Memory B cell (primary cell): ENCODE measurements at places on chromosomes 6 and 20.

- peak; percentile 23 for DNase-seq
These were observed 45.2 kb upstream of the TFAP2A start for GRCh38 chr6:10460096-10460495.

DNA sequence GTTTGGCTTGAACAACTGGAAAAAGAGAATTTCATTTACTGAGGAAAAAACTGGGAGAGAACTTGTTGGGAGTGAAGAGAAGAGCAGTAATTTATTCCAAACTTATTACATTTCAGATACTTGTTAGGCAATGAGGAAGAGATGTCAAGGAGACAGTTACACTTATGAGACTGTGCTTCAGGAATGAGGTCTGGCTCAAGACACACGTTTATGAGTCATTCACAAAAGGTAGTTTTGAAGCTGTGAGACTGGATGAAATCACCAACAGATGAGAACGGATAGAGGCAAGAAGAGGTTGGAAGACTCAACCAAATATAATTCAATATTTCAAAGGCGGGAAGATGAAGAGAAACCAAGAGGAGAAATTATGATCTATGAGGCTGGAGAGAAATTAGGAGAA lies 70.6 kb upstream of the DEFB112 start:
- no peak for DNase-seq

- no peak for DNase-seq
These were observed 252.0 kb downstream of the KIF16B start for GRCh38 chr20:16321291-16321690.

GRCh38 chr6:107676042-107676441 lies 148.1 kb downstream of the SCML4 start:
- DNase-seq = no peak

DNA sequence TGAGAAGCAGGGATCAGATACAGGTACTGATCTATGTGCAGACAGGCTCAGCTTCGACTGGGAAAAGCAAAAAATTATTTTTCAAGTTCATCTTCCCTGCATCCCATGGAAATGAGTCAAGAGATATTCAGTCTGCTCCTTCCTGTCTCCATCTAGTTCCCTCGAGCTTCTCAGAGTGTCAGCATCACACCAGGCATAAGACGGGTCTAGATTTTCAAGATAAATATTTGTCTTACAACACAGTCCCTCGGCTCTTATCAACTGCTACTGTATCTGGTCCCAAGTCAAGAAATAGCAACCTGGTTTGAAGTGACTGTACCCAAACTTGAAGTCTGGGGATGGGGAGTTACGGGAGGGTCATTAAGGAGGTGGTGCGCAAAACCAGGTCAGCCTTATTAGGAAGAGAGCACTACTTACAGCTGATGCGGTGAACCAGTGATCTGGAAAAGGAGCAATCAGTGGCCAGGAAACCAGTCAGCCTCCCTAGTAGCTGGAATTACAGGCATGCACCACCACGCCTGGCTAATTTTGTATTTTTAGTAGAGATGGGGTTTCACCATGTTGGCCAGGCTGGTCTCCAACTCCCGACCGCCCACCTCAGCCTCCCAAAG lies 29.7 kb downstream of the ZMYND8 start:
- DNase-seq = no peak

DNA sequence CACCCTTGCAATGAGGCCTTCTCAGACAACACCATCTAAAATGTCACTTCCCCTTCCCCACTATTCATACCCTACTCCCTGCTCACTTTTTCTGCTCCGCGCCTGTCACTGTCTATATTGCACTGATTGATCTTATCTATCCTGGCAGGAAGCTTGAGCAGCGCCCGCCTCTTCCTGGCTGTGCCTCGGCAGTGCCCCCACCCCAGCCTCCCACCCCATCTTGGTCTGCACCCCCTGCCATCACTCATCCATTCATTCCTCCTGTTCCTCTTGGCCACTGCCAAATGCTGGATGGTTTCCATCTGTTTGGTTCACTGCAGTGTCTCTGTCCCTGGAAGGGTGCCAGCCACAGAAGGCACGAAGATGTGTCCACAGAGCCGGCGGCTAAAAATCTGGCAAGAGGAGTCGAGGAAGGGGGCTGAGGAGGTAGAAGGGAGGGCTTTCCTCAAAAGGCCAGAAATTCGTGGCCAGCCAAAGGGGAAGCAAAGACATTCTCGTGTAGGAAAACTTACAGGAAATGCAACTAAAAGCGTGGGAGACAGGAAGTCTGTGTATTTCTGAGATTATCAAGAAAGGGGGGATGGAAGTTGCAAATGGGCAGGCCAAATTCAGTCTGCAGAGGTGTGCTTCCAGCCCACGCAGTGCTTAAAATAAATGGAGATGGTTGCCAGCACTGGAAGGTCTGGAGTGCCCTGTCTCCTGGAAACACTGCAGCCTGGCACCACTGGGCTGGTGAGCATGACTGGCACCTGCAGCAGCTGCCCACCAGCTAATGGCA lies 27.6 kb downstream of the SYNJ2 start:
- DNase-seq = no peak

DNA sequence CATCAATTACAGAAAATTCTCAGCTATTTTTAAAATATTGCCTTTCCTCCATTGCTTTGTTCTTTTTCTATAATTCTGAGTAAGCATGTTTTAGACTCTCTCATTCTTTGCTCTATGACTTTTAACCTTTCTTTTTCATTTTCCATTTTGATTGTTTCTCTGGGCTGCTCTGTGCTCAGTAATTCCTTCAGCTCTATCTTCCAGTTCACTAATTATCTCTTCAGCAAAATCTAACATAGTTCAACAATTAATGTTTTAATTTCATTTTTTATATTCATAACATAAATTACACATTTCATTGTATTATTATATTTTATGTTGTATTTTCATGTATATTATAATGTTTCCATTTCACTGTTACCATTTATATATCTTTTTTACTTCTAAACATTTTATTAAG lies 198.8 kb upstream of the NOX3 start:
- no peak for DNase-seq

- no peak for DNase-seq
These were observed 27.8 kb downstream of the ACSS2 start for GRCh38 chr20:34904202-34904621.
